ENCODE measurements at places on chromosomes 11 and 22. TPM values are rescaled to one million over a fixed set of nuclear protein-coding genes. Genes with fewer than 3 reads are reported as not detected.

- no peak for DNase-seq
Measured at GRCh38 chr11:107682572-107682971, 29.3 kb downstream of the SLN start.

The SAA1 gene
- total RNA-seq = not detected

The RANBP1 gene
- total RNA-seq = 524 TPM

The CRYBB3 gene
- not detected for total RNA-seq

DNA sequence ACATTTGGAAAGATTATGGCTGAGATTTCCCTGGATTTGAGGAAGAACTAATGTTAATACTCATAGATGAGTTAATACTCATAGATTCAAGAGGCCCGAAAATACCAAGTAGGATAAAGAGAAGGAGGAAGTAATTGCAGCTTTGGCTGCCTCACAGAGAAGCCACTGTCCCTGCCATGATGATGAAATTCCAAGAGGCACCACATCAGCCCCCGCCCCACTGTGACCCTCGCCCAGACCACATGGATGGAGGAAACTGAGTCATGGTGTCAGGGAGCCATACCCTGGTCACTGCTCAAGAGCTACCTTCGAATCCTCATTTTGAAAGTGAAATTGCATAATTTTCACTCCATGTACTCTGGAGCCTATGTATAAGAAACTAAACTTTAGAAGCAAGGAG, 92.9 kb upstream of the SLC22A12 start:
- DNase-seq = no peak

DNA sequence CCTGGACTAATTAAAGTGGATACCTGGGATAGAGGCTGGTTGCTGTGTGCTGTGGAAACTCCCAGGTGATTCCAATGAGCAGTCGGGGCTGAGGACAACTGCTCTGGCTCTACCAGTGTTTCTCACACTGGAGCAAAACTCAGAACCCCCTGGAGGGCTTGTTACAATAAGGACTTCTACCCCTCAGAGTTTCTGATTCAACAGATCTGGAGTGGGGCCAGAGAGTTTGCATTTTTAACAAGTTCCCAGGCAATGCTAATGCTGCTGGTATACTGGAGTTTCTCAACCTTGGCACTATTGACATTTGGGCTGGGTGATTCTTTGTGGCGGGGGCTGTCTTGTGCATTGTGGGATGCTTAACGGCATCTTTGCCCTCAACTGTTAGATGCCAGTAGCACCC, 353.7 kb downstream of the MIAT start:
- no peak for DNase-seq

- no peak for DNase-seq
Measured at GRCh38 chr11:102709201-102709945, 3.8 kb upstream of the MMP27 start.

GRCh38 chr22:27948569-27948968, 29.5 kb upstream of the PITPNB start:
- DNase-seq = no peak

DNA sequence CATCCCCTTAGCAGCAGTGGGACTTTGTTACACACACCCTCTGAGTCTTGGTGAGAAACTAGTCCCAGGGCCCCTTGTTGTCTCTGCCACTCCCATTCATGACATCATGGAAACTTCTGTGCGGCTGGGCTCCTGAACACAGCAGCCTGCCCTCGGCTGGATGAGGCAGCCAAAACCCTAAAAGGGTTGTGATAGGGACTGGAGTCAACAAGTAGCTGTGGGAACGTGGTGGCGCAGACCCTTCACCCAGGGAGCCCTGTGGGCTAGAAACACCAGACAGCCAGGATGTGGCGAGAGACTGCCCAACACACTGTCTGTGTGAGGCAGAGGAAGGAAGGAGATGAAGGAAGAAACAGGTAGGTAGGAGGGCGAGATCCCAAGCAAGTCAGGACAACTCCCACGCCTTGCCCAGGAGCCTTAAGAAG, 3.9 kb downstream of the CD3D start:
- peak; percentile 86 for DNase-seq

- DNase-seq = no peak
Measured at GRCh38 chr11:113376156-113376555, 11.4 kb upstream of the ANKK1 start.

GRCh38 chr11:117569911-117570310, 227.1 kb downstream of the DSCAML1 start:
- DNase-seq = no peak

DNA sequence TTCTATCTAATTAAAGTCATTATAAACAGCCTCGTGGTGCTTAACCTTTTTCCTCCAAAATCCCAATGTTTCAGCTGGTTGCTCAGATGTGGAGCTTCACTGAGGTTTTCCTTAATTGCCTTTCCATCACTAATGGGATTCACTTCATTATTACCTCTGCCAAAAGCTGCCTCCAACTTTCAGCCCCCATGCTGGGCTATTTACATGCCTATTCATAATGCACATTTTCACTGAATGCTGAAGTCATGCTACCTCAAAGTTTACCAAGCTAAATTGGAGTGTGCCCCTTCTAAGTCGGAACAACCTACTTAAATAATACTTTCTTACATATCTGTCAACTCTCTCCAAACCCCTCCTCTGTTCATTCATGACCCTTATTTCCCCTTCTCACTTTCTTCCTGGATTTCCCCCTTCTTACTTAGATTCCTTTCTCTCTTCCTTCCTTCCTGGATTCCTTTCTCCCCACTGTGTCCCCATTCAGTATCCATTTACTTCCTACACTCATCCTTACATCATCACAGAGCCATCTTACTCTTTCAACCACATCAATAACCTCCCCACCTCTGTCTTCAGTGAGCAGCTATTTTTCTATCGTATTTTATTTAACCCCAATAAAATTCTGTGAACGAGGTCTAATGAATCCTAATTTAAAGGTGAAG, 887.3 kb upstream of the TENM4 start:
- no peak for DNase-seq

GRCh38 chr11:126113012-126113411, 50.3 kb upstream of the CDON start:
- no peak for DNase-seq

- DNase-seq = no peak
Measured at GRCh38 chr11:115391598-115391997, 112.6 kb downstream of the CADM1 start.

DNA sequence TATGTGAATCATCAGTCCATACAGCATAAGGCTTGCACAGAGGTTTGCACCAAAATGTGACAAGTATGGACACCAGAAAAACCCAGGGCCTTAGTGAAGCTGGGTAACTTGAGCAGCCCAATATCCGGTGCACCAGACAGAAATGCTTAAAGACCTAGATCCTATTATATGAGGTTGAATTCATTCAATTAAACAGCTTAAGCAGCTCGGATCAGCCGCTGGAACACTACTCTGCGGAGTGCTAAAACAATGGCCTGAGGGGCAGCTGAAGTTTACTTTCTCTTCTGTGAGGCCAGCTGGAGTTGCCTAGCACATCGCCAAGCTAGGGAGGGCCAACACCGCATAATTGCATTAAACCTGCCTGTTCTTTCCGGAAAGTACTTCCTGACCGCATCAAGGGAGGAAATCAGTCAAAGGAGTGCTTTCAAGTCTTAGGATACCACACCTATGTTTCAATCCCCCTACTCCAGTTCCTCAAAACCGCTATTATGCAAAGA, 17.0 kb upstream of the FAM181B start:
- DNase-seq = peak; percentile 4

- DNase-seq = no peak
Measured at GRCh38 chr11:9619971-9620370, 43.9 kb upstream of the SWAP70 start.

The PANX3 gene
- total RNA-seq = not detected

DNA sequence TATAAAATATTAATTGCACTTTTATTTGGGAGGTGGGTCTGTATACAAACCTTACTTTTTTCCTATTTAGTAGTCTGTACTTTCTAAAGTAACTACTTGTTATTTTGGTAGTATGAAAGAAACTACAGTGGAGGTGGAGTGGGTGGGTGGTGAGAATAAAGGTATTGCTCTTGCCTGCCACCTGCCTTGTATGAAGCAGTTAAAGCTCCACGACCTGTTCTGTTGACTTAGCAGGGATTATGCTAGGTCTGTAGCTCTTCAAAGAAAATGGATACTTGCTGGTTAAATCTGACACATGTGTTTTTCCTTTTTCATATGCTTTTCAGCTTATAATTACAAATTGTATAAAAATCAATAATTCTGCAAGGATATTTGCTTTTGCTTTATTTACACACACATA, 111.9 kb downstream of the EHF start:
- DNase-seq = no peak

Measured in activated T-helper 1 cell treated with anti-CD3 and anti-CD28 coated beads, Interleukin-12 subunit alpha, Interleukin-12 subunit beta, Interleukin-2, Interleukin-4 antibody, amounts not matched to agents 30 ng/mL and 10 ng/mL and 1 ng/mL, durations not matched to agents 14 hours and 24 hours and 36 hours (primary cell).